Activated T-cell treated with anti-CD3 and anti-CD28 coated beads for 24 hours (primary cell): ENCODE measurements at places on chromosomes 12 and 14.

DNA sequence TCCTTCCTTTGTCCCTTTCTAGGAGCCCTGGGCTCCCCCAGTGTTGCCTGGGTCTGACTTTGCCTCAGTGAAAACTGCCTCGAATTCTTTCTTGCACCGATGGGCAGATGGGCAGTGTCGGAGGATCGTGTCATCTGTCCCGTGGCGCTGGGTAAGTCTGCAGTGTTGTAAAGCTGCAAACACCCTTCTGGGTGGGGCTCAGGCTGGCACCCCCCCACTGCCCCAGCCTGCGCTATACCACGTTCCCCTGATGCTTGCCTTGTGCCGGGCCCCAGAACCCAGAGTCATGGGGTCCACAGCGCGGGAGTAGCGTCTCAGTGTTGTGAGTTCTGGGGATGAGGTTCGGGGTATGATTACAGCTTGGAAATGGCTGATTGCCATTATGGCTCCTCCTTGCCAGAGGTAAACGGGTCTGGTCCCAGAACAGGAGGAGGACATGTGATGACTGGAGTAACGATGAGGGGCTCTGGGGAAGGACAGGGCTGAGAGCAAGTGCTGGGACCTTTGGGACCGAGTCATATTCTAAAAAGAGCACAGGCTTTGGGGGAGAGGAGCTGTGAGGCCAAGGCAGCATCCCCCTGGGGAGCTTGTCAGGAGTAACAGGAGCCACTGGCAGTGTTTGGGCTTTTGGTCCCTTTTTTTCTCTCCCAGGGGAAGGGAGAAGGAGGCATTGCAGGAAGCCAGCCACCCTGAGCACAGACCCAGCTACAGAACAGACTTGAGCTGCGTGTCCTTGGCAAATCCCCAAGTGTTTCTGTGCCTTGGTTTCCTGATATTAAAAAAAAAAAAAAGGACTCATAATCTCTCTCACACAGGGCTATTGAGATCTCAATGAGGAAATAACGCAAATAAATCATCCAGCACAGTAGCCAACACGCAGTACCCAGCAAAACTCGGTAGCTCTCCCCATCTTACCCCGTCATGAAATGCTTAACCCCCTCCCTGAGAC lies 4.3 kb downstream of the RTL1 start:
- no peak for DNase-seq

DNA sequence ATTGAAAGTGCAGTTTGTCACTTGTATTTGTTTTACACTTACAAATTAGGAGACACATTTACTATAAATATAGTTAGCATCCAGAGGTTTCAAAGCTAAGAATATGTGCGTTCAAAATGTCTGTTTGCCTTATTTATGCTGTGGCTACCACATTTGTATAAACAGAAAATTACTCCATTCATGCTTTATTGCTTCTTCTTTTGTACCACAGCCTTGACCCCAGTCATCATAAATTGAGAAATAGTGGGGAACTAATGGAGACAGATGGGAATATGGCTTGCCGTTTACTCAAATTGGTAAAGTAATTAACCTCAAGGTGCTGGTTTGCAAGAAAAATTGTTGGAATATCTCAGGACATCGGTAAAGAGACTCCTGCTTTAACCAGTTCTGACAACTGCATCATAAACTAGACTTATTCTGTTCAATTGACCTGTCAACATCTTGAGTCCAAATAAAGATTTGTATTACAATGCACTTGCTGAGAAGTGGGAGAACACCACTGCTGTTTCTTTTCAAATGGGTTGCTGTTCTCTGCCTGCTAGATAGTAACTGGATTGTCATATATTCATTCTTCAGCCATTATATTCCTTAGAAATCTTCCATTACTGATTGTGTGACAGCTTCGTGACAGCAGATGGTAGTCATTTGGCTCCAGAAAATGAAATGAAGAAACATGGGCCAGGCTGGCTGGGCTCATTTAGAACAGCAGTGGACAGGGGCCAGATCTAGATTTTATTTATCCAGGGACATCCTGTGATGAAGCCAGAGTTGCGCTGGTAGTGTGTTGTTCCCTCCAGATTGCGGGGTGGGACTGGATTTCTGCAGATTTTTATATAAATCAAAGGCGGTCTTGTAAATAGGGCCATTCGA lies 354.4 kb downstream of the EGLN3 start:
- DNase-seq, result no peak

- no peak for DNase-seq
Observed at GRCh38 chr12:70290116-70290515, 46.9 kb downstream of the CNOT2 start.

GRCh38 chr14:35747379-35747778 lies 61.7 kb downstream of the RALGAPA1 start:
- DNase-seq, result no peak

GRCh38 chr14:73375861-73376260 lies 82.5 kb downstream of the NUMB start:
- no peak for DNase-seq
